ENCODE measurements at places on chromosomes 4 and X. TPM values are rescaled to one million over a fixed set of nuclear protein-coding genes. Genes with fewer than 3 reads are reported as not detected.

TNIP2 gene
- 54.2 TPM for total RNA-seq

MAOB gene
- total RNA-seq = 34.9 TPM

TMPRSS11A gene
- total RNA-seq = not detected

TRMT2B gene
- total RNA-seq = 12.8 TPM

GABRQ gene
- 0.12 TPM for total RNA-seq

CTAG2 gene
- not detected for total RNA-seq

MEPE gene
- total RNA-seq = not detected

SLC9B1 gene
- total RNA-seq = 0.72 TPM

C4orf50 gene
- total RNA-seq = not detected

DNA sequence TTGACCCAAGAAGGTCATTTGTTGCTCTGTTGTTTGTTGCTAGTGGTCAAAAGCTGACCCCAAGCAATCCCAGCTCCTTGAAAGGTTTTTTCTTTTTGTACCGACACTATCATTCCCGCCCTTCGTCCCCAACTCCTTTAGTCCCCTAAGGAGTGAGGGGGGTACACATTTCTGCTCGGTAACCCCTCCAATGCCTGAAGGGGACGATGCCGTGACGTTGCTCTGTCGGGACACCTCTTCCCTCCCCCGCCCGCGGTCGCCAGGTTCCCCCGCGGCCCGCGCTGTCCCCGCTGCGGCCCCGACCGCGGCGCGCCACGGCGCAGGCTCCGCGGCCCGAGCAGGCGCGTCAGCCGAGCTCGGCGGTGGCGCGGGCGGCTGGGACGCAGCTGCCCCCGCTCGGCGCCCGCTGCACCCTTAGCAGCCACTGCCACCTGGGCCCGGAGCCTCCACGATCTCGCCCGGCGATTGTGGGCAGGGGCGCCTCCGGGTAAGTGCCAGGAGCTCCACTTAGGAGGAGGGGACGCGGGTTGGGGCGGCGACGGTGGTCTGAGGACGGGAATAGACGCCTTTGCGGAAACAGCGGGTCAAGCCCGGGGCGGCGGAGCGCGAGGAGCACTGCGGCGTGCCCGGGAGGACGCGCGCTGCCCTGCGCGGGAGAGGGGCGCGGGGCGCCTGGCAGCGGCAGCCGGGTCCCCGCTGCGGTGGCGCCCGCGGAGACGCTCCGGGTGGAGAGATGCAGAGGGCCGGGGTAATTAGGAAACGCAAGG lies at the start of gene GLRB:
Gene GLRB (plus strand): TSS at position 340 of the 767 bp plus-strand sequence. CDS start 1,875 bp downstream, outside the sequence.
- no peak for DNase-seq

DNA sequence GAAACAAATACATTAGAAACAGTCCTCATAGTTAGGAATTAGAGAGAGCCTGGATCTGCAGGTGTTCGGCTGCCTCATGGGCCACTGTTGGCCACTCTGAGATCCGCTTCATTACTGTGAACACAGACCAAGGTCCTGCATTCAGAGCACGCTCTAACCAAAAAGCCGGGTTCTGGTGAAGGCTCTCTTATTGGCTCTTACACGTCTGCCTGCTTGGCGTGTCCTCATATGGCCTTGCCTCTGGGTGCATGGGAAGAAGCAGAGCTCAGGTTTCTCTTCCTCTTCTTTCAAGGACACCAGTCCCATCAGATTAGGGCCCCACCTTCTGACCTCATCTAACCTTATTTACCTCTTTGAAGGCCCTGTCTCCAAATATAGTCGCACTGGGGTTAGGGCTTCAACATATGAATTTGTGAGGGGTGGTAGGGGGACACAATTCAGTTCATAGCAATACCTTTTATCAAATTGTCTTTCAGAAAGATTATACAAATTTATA lies 37.1 kb upstream of the ELF2 start:
- DNase-seq = no peak

DNA sequence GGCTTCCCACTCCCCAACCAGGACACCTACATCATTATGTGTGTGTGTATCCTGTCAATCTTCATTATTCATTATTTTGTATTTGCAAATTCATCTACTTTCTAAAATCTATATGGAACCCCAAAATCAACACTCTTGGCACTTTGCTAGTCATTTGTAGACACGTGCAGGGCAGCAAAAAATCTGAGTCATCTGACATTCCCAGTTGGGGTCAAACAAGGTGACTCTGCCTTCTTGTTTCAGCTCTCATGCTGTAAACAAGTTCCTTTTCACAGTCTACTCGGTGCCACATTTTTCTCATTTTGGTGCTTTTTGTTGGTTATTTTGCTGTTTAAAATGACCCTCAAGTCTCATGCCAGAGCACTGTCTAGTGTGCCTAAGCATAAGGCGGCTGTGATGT lies 5.9 kb downstream of the MRFAP1L1 start:
- no peak for DNase-seq

GRCh38 chr4:41080976-41081375 lies 133.4 kb downstream of the APBB2 start:
- DNase-seq = no peak

DNA sequence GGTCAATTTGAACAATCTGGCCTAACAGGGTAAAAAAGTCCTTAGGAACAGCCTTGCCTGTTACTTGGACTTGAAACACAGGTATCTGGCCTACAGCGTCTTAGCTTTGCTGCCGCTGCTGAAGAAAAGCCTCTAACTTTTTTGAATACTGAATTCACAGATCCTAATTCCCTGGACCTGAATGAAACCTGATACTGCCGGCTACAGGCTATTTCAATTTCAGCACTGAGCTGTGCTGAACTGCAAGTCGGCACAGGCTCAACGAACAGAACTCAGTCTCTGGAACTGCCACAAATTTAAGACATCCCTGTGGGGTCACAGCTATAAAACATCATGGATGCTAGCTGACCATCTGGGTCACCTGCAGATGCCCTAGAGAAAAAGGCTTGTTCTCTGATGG lies 7.2 kb downstream of the NR0B1 start:
- no peak for DNase-seq

DNA sequence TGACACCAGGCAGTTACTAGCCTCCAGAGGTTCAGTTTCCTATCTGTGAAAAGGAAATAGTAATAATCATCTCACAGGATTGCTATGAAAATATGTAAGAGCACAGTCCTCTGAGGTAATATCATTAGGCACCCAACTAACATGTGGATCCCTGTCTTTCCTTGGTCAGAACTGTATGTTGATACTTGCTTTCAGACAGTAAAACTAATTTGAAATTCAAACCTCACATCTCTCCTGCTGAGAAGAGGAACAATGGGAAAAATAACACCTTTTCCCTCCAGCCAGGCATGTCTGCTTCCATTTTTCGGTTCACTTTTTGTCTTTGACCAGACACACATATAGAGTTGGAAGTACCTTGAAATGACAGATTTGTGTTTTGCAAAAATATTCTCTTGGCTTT lies 262.7 kb downstream of the IL15 start:
- DNase-seq = no peak

GRCh38 chr4:95510145-95510544 lies 38.6 kb downstream of the UNC5C start:
- no peak for DNase-seq

DNA sequence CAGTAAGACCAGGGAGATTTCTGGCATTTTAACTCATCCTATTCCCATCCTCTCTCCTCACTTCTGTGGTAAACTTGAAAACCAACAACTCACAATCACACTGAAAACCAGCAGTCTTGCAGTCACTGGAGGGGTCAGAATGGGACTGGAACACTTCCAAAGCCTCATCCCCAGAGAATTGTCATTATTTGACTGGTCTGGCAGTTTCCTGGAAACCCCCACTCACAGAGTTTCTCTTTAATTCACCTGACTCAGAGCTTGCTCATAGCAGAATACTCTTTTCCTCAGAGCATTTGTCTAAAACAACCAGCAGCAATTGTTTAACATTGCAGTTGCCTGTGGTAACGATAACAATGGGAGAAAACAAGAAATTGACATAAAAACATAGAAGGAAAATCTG lies 7.3 kb upstream of the RAB9B start:
- no peak for DNase-seq

GRCh38 chr4:174244441-174244840 lies 39.0 kb downstream of the FBXO8 start:
- no peak for DNase-seq

- DNase-seq = no peak
Observed at GRCh38 chr4:183183906-183184535, 85.0 kb downstream of the WWC2 start.

DNA sequence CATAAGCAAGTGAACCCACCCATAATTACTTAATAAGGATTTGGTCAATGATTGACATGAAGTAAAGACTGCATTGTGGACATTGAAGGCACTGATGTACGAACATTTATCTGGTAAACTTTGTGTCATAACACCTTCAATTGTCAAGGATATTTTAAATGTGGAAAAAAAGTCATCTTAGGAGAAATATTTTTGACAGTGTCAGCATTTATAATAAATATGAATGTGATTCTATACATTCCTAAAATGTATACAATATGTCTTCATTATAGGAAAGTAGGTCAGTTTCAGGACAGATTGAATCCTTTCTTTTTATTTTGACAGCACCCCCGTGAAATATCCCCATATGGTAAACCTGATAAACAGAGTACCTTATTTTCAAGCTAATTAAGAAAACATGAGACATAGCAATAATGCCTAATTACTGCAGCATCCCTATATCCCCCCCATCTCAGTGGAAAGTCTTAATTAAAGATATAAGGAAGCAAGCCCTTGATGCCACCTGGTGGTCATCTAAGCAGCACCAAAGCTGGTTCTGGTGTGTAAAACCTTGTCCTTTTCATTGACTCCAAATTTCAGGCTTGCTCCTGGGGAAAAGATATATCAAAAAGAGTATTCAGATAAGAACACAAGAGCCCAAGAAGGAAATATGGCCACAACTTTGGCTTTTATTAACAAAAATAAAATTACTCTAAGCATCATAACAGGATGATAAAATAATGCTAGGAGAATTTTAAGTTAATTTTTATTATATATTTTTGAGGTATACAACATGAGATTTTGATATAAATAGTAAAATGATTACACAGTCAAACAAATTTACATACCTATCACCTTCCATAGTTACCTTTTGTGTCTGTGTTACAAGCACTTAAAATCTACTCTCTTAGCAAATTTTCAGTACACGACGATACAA lies 379.7 kb downstream of the TLL1 start:
- DNase-seq = no peak

GRCh38 chr4:89365776-89366175 lies 58.2 kb upstream of the GPRIN3 start:
- no peak for DNase-seq

GRCh38 chr4:46856333-46856732 lies 52.7 kb downstream of the COX7B2 start:
- DNase-seq = no peak

GRCh38 chrX:114162068-114162735 lies 421.7 kb upstream of the HTR2C start:
- DNase-seq = no peak

DNA sequence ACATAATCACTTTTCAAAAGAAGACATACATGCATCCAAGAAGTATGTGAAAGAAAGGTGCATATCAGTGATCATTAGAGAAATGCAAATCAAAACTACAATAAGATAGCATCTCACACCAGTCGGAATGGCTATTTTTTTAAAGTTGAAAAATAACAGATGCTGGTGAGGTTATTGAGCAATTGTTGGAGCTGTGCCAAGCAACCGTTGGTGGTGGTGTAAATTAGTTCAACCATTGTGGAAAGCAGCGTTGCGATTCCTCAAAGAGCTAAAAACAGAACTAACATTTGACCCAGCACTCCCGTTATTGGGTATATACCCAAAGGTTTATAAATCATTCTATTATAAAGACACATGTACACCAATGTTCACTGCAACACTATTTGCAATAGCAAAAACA lies 14.2 kb downstream of the COX7B2 start:
- no peak for DNase-seq

GRCh38 chrX:82163701-82164100 lies 961.8 kb downstream of the SH3BGRL start:
- no peak for DNase-seq

DNA sequence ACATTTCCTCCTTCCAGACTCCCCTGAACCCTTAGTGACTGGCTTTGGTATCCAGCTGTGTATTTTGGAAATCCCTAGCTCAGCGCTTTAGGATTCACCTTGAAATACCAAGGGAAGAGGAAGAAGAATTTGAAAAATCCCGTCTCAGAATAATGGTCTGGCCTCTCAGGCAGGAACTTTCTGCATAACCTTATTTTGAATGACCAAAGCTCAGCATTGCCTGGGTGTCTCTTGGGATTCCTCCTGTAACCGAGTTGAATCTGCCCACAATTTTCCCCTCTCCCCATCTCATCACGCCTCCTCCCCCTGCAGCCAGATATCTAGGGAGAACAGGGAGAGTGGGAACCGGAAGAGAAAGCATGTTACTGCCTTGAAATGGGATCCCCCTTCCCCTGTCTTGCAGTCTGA lies 116.2 kb downstream of the SMIM20 start:
- no peak for DNase-seq

- DNase-seq = no peak
Observed at GRCh38 chrX:133364865-133365264, 50.4 kb downstream of the GPC4 start.

- no peak for DNase-seq
Observed at GRCh38 chrX:37350034-37350365, 836 bp downstream of the PRRG1 start.

GRCh38 chrX:40809210-40809609 lies 73.9 kb upstream of the MED14 start:
- no peak for DNase-seq

- no peak for DNase-seq
Observed at GRCh38 chr4:185587427-185588161, 52.3 kb upstream of the PDLIM3 start.

GRCh38 chr4:88102026-88102425 lies 56.4 kb downstream of the ABCG2 start:
- no peak for DNase-seq

Data from omental fat pad (tissue), 4 donors.